Left lung (tissue), 14 donors: ENCODE measurements at places on chromosomes 12 and 14.

GRCh38 chr14:101407328-101407727, 154.0 kb upstream of the DIO3 start:
- H3K4me3 ChIP-seq = no peak overlapping the region
- no peaks in the 10 kb centered on the region for H3K27me3 ChIP-seq
- peaks cover 7% of the 10 kb centered on the region for H3K4me1 ChIP-seq
- no peak overlapping the region for H3K27ac ChIP-seq
- H3K36me3 ChIP-seq = no peaks in the 10 kb centered on the region
- no peak for DNase-seq

- no peaks in the 10 kb centered on the region for H3K4me1 ChIP-seq
- no peak overlapping the region for H3K4me3 ChIP-seq
- no peaks in the 10 kb centered on the region for H3K27me3 ChIP-seq
- no peak overlapping the region for H3K27ac ChIP-seq
- DNase-seq = no peak
- H3K36me3 ChIP-seq = no peaks in the 10 kb centered on the region
Observed at GRCh38 chr12:60194678-60195077, 598.8 kb downstream of the SLC16A7 start.

- no peak for DNase-seq
- H3K36me3 ChIP-seq = no peaks in the 10 kb centered on the region
- H3K27me3 ChIP-seq = no peaks in the 10 kb centered on the region
- H3K4me3 ChIP-seq = no peak overlapping the region
Observed at GRCh38 chr14:62062645-62063044, 300.4 kb downstream of the SNAPC1 start.

DNA sequence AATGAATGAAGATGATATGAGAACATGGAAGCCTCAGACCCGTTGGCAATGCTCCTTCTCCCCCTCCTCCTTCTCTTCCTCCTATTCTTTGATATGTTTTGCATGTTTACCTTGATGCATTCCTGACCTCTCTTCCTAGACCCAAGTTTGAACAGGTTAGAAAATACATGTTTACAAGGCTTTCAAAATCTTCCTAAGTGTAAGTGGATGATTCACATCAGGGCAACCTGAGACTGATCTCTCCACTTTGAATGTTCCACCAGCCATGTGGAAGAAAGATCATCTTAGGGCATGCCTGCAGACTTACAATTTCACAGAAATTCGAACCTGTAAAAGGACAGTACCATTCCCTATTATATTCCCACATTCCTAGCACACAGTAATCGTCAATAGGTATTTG, 18.0 kb upstream of the LDHB start:
- no peak for DNase-seq
- H3K4me3 ChIP-seq = no peak overlapping the region
- H3K36me3 ChIP-seq = no peaks in the 10 kb centered on the region
- H3K27me3 ChIP-seq = no peaks in the 10 kb centered on the region
- no peak overlapping the region for H3K27ac ChIP-seq

DNA sequence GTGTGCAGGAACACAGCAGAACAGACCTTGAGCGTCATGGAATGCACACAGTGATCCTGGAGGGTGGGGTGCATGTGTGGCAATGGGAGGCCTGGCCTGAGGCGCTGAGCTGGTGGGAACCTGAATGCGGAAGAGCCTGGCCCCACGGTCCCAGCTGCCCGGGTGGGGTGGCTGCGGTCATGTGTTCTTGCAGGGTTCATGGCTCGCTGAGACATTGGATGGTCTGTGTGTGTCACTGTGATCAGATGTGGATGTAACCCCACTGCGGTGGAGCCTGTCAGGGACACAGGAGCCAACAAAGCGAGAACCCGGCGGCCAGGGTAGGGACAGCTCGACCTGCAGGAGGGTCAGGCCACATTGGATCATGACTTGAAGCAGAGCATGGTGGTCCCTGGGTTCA, 23.2 kb downstream of the MTA1 start:
- H3K4me3 ChIP-seq = no peak overlapping the region
- peak; percentile 58 for DNase-seq
- no peak overlapping the region for H3K27ac ChIP-seq
- no peaks in the 10 kb centered on the region for H3K36me3 ChIP-seq
- no peaks in the 10 kb centered on the region for H3K4me1 ChIP-seq
- H3K27me3 ChIP-seq = no peaks in the 10 kb centered on the region

DNA sequence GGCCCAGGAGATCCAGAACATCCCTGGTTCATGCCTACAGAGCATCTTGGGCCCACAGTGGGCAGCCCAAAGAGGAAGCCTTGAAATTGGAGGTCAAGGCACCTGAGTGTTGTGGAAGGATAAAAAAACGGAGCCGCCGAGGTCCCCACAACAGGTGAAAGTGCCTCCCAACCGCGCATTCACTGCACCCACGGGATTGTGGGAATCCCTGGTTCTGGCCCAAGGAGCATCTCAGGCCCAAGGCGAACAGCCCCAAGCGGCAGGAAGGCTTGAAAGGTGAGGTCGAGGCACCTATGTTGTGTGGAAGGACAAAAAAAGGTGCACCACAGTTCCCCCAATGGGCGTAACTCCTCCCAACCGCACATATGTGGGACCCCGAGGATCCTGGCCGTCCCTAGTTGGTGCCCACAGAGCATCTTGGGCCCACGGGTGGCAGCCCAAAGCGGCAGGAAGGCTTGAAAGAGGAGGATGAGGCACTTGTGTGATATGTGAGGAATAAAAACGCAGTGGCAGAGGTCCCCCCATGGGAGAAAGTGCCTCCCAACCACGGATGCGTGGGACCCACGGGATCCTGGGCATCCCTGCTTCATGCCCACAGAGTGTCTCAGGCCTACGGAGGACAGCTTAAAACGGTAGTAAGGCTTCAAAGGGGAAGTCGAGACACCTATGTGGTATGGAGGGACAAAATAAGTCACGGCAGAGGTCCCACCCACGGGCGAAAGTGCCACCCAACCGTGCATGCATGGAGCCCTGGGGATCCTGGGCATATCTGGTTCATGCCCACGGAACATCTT, 583.9 kb downstream of the ALG10 start:
- H3K36me3 ChIP-seq = no peaks in the 10 kb centered on the region
- DNase-seq = no peak
- H3K4me1 ChIP-seq = no peaks in the 10 kb centered on the region

DNA sequence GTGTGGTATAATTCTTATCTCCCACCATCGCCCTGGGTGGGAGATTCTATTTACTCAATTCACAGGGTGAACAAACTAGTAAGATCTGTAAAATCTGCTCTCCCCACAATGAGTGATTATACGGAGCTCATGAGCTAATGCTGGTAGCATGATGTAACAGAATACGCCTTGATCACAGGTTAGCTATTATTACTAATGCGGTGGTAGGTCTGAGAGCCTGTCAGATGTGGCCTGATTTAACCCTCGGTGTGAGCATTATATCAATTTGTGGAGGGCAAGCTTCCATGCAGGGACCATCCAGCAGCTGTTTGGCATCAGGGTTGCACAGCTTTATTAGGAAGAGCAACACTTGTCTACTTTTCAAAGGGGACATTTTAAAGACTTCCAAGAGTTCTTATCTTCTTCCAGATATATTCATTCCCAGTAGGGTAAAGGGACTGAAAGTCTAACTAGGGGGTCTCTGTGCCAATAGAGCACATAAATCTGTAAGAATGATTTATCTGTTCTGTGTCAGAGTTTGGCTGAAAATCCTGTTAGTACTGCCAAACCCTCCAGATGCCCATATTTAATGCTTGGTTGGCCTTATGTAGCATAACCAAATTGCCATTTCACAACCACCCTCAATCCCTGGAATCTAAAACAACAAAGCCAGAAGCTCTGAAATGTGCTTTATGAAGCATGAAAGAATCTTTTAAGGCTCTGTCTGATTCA, 18.7 kb downstream of the TSHR start:
- H3K27ac ChIP-seq = no peak overlapping the region
- H3K27me3 ChIP-seq = no peaks in the 10 kb centered on the region
- H3K4me3 ChIP-seq = no peak overlapping the region
- no peaks in the 10 kb centered on the region for H3K4me1 ChIP-seq
- DNase-seq = no peak

GRCh38 chr14:56944397-56944796, 134.1 kb upstream of the OTX2 start:
- H3K4me3 ChIP-seq = no peak overlapping the region
- no peak overlapping the region for H3K27ac ChIP-seq
- no peak for DNase-seq

DNA sequence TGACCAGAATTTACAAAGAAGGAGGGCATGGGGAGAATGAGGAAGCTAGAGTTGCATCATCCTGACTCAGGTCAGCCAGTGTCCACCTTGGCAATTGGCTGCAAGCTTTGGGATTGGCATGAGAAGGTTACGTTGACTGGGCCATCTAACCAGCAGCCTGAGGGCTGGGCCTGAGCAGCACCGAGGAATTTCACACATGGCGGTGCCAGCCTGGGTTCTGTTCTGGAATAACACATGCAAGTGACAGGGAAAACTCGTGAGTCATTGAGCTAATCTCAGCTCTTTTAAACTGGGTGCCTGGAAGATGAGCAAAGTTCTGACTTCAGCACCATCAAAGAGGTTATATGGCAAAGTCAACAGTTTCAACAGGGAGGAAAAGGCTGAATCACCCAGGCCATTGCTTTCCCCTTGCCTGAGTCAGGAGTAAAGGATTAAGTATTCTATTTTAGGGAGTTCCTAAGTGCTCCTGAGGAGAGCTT, 543.2 kb upstream of the TBX3 start:
- no peak overlapping the region for H3K27ac ChIP-seq
- H3K27me3 ChIP-seq = no peaks in the 10 kb centered on the region
- H3K36me3 ChIP-seq = no peaks in the 10 kb centered on the region
- H3K4me3 ChIP-seq = no peak overlapping the region
- no peak for DNase-seq

- H3K27me3 ChIP-seq = no peaks in the 10 kb centered on the region
- H3K4me1 ChIP-seq = peaks cover 26% of the 10 kb centered on the region
- no peak for DNase-seq
Observed at GRCh38 chr12:3152892-3153291, 75.7 kb downstream of the TSPAN9 start.

DNA sequence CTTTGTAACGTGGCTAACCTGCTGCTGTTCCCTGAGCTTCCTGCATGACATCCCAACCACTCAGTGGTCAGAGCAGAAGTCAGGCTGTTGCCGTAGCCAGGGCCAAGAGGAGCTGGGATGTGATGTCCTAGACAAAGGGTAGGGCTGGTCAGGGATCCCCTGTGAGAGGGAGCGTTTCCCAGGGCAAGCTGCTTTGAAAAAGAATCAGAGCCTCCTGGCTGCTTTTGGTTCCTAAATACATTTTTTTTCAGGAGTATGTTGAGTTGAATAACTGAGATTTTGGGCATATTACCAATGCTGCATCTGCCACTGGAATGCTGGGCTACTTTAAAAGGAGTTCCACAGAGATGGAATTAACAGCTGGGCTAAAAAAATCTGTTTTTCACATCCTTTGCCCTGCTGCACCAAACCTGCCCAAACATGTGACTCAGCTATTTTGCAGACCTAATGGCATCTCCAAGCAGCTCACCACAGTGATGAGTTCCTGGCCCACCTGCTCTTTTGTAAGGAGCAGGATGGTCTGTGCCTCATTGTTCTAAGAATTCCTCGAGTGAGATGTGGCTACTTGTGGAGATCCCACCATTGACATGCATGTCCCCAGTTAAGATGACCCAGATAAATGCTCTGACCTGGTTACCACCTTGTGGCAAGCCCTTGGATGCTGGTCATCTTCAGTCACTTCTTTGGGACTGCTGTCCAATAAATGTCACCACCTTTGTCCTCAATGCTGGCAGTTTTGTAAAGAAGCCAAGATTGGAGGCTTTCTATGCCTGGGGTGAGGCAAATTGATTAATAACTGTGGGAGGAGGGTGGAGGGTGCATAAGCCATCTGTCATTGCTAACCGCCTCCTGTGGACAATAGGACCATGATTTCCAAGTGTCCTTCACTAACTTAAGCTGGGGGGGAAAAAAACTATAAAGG, 24.1 kb downstream of the ANKRD13A start:
- peak overlapping the region; percentile 7 for H3K27ac ChIP-seq
- H3K4me1 ChIP-seq = peaks cover 6% of the 10 kb centered on the region
- H3K4me3 ChIP-seq = no peak overlapping the region
- H3K36me3 ChIP-seq = peaks cover 99% of the 10 kb centered on the region
- peak; percentile 67 for DNase-seq

- no peak overlapping the region for H3K4me3 ChIP-seq
- peaks cover 53% of the 10 kb centered on the region for H3K36me3 ChIP-seq
- DNase-seq = no peak
- peaks cover 4% of the 10 kb centered on the region for H3K4me1 ChIP-seq
- H3K27ac ChIP-seq = no peak overlapping the region
- H3K27me3 ChIP-seq = no peaks in the 10 kb centered on the region
Observed at GRCh38 chr12:132576701-132577100, 33.7 kb downstream of the LRCOL1 start.

DNA sequence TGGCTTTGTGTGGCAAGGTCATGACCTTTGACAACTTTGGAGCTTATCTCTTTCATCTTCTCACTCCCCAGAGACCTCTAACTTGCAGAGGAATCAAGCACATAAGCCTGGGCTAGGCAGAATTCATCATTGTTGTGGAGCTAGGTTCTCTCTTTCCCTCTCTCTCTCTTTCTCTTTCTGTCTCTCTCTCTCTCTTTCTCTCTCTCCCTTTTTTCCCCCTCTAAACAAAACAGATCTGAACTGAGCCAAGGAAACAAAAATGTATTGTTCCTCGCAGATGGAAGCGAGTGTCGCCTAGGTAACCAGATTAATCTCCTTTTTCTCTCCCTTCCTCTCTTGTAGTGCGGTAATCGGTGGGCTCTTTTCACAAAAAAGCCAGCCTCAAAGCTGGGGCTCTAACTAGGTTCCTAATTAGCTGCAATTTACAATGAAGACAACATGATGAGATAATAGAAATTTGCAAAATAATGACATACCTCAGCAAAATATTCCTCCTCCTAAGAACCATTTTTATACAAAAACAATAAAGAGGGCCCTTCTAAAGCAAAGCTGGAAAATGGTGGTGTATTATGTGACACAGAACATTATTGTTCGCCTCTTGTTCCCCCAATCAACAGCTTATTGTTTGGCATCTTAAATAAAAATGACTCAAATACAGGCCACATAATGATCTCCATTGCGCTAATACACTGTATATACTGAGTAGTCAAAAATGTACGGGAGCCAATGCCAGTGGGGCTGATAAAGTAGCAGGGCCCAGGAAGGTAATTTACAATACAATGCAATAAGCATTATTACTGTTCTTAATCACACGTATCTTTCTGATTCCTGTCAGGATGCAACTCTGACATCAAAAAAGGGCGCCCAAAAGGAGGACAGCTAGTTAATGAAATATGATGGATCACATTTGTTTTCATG, 65.7 kb upstream of the SOX5 start:
- no peak overlapping the region for H3K27ac ChIP-seq
- H3K4me3 ChIP-seq = no peak overlapping the region
- DNase-seq = no peak
- no peaks in the 10 kb centered on the region for H3K27me3 ChIP-seq

DNA sequence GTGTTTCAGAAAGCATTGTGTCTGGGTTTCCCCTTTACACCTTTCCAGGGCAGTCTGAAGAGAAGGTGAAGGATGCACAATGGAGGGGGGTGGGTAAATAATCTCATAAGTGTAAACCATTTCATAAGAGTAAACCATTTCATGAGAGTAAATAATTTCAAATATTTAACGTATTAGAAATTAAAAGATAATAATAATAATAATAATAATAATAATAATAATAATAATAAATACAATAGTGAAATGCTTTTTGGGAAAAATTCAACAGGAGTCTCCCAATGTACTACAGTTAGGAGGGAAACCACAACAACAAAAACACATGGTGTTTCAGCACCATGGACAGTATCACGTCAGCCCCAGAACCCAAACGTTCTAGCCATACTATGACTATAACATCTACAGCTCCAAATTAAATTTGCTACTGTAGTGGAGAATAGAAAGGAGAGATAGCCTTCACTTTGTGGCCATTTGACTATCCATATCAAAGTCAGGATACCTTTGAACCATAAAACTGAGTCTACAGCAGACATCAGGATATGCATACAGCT, 691.8 kb downstream of the BCL11B start:
- no peaks in the 10 kb centered on the region for H3K27me3 ChIP-seq
- H3K4me1 ChIP-seq = no peaks in the 10 kb centered on the region
- H3K36me3 ChIP-seq = no peaks in the 10 kb centered on the region
- H3K4me3 ChIP-seq = no peak overlapping the region
- DNase-seq = peak; percentile 41
